ENCODE measurements at places on chromosomes 5 and 9.

GRCh38 chr9:761793-762560 lies 79.5 kb upstream of the DMRT1 start:
- no peak for DNase-seq

- no peak for DNase-seq
These were observed 158.5 kb downstream of the TRPM3 start for GRCh38 chr9:70962761-70963440.

DNA sequence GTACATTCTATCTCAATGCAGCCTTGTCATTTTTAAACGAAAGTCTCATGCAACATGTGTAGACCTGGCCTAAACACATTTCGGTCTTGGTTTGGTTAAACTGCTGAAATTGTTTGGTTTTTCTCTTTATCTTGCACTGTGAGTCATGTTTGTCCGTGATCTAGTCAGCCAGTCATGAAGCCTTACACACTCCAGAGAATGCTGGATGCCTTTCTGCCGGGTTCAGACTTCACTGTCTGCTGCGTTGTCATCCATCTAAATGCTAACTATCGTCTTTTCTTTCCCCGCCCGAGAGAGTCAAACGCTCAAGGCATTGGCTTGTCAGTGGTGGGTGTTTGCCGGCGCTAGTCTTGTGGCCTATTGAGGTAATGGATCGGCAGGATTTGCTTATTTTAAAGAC lies 1194.6 kb upstream of the WWC1 start:
- no peak for DNase-seq

DNA sequence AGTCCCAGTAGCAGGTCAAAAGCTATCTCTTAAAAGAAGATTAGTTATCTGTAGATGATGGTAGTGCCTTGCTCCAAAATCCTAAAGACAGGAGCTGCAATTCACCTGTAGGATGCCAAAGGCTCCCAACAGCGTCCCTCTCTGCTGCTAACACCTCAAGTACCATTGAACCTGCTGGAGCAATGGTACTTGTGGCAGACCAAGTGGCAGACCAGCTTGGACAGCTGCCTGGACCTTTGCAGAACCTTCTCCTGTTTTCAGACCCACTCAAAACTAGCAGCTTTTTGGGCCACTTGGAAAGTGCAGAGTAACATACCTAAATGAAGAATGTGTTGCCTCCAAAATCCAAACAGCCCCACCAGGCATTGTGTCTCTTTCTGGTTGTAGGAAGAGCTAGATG lies 6.9 kb upstream of the CCDC180 start:
- DNase-seq: no peak

- no peak for DNase-seq
These were observed 15.7 kb downstream of the SLC28A3 start for GRCh38 chr9:84324811-84325210.

DNA sequence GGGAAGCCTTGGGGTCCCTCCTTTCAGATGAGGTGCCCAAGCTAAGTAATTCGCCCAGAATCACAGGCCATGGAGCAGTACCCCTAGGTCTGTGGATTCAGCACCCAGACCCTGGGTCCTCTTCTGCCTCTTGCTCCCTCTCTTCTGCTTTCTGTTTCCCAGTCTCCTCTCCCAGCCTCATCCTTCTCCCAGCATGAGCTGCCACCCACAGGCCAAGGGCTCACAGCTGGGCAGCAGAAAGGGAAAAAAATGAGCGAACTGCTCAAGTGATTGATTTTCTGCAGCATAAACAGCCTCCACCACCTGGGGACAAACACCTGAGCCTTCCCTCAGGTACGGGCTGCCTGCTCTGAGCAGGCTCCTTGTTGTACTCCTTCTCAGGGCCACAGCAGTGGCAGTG lies 113.9 kb upstream of the SAP30L start:
- DNase-seq: no peak

All from stimulated activated CD4-positive, alpha-beta T cell treated with anti-CD3 and anti-CD28 coated beads, Interleukin-1b, Interleukin-23, amount 100 ng/mL, for 1 hour (primary cell).